ENCODE measurements at places on chromosomes 2 and 18.

DNA sequence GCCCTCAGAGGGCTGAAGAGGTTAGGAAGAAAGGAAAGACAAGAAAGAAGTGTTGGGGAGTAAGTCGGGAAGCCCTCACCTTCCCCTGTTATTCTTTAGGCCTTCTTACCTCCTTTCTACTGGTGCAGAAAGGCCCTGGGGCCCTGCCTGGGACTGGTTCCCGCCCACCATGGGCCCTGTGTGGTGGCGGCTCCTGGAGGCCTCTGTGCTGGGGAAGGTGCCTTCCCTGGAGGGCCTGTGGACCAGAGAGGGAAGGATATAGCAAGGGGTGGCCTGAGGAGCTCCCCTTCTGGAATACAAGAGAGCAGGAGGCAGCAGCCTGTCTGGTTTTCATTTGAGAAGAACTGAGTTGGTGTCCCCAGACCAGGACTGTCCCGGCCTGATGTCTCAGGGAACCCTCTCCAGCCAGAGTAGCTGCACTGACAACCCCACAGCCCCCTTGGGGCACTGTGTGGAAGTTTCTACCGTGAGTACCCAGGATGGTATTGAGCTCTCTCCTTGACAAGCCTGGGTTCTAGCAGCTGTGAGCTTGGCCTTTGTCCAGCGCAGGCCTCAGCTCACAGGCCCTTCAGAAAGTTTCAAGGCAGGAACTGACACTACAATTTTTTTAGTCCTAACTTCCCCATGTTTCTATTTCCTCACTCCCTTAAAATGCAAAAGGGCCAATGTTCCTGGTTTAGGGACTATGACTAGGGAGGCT, 47.1 kb downstream of the EFR3B start:
- DNase-seq, result no peak

GRCh38 chr2:11923935-11924334, 177.5 kb downstream of the LPIN1 start:
- no peak for DNase-seq

DNA sequence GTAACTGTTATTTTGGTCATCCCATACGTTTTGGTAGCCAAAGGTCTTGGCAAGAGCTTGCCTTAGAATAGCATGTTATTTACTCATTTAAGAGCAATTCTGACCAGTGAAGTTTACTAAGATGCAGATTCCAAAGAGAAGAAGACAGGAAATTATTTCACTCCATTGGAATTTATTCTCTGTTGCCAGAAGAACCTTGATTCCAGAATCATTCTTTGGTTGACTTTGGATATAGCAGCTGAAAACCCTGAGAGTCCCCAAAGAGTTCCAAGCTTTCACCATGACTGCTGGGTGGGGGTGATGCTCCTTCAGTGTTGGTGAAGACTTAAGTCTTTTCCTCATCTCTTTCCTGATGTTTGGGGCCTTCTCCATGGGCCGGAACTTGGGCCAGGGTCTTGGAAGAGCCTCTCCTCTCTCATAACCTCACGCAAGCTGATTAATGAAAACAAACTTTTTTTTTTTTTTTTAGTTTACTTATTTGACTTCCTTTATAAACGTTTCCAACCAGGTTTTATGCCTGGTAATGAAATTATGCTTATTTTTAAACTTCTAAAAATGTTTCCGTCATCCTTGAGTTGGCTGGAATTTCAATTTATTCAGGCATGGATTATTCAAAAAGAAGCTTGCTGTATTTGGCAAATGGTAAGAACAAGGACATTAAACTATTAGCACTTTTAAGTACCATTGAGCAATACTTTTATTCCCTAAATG, 192.0 kb downstream of the MTX2 start:
- no peak for DNase-seq

DNA sequence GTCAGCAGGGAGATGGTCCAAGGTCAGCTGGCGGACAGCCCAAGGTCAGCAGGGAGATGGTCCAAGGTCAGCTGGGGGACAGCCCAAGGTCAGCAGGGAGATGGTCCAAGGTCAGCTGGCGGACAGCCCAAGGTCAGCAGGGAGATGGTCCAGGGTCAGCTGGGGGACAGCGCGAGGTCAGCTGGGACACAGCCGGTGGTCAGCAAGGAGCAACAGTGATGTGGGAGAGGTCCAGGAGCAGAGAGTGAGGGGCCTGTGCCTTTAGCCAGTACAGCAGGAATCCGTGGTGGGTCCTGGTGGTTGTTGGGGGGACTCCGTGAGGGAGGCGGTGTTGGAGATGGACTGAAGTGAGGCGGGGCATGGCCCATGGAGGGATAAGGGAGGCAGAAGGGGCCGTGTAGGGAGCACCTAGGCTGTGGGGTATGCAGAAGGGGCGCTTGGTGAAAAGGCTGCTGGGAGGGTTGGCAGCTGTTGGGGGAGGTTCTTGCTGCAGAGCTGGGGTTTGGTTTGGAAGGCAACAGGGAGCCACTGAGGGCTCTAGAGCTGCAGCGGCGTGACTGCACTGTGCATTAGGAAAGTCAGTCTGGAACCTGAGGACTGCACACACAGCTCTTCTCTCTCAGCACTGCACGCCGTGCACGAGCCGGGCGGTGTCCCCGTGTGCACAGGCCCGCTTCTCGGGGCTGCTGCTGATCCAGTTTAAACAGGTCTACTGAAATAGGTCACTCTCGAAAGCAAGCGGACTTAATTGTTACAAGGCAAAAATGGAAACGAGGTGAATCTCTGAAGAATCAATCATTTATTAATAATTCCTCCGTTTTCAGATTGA, 76.2 kb upstream of the HDAC4 start:
- no peak for DNase-seq

DNA sequence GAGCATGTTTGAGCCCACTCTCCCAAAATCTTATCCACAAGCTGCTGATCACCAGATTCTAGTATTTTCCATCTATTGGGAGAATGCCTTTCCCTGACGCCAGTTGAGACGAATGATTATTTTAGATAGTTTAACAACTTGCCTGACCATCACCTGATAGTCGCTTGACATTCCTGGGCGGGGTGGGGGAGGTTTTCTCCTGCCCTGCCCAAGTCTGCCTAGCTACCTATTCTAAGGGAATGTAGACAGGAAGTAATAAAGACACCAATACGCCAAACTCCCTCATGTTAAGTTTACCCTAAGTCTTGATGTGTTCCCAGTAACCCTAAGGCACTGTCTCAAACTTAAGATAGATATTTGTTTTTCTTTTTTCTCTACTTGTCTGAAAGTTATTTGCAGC, 4.6 kb upstream of the ACAA2 start:
- no peak for DNase-seq

Data from 8988T (cell line).